Activated B cell treated with CpG ODN at 0.5 μM for 24 hours (primary cell): ENCODE measurements at places on chromosomes 3 and 15. TPM values are rescaled to one million over a fixed set of nuclear protein-coding genes. Genes with fewer than 3 reads are reported as not detected.

GRCh38 chr3:3851621-3852323 lies 52.5 kb downstream of the LRRN1 start:
- H3K4me1 ChIP-seq, result peaks cover 11% of the 10 kb centered on the region
- no peak overlapping the region for H3K4me3 ChIP-seq
- H3K36me3 ChIP-seq, result no peaks in the 10 kb centered on the region
- DNase-seq, result no peak

DNA sequence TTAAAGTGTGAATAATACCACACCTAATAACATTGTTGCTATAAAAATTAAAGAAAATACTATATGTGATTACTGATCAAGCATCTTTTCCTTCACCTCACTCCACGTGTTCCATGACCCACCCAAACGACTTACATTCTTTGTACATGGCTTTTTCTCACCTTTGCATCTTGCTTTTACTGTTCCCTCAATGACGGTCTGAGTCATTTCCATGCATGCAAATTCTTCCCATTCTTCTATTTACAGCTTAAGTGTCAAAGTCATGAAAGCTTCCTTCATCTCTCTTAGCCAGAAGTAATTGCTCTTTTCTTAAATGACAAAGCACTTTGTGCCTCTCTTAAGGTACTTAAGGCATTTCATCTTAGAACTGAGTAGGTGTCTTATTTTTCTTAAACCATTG lies 64.0 kb downstream of the GREM1 start:
- no peak overlapping the region for H3K27ac ChIP-seq
- no peaks in the 10 kb centered on the region for H3K4me1 ChIP-seq
- DNase-seq, result no peak

Gene EXD1
- total RNA-seq, result not detected in 2 replicates

Gene ASB14
- not detected in 2 replicates for total RNA-seq
